ENCODE measurements at places on chromosomes 13 and 19.

DNA sequence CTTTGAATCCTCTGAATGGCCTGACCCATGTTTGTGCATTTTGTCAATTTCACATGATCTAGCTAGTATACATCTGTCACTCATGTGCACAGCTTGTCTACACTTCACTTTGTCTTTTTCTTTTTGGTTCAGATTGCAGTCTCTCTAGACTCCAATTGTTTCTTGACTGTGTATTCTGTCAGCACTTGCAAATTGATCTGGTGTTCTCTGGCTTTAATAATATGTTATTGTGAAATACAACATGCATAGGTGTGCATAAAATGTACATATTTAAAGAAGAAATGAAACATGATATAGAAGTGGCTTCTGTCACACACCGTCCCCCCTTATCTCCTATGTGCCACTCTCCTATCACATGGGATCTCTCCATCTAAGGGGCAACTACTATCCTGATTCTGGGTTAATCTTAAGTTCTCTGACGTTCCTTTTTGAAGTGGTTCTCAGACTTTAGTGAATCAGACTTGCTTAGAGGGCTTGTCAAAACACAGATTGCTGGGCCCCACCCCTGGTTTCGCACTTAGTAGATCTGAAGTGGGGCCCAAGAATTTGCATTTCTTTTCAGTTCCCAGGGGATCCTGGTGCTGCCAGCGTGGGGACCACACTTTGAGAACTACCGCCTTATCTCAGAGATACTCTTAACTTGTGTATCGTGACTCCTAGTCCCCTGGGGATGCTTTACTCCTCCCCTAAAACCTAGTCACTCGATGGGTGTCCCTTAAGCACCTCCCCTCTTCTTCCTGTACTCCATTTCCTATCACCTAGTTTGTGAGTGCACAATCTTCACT is 5.8 kb downstream of the KRTDAP start:
- no peak for DNase-seq

GRCh38 chr13:65470781-65471180 is 1759.4 kb downstream of the PCDH9 start:
- DNase-seq = no peak

- DNase-seq = no peak
Measured at GRCh38 chr13:95185311-95185710, 115.9 kb downstream of the ABCC4 start.

GRCh38 chr13:98570929-98571372 is 6.0 kb downstream of the STK24 start:
- no peak for DNase-seq

DNA sequence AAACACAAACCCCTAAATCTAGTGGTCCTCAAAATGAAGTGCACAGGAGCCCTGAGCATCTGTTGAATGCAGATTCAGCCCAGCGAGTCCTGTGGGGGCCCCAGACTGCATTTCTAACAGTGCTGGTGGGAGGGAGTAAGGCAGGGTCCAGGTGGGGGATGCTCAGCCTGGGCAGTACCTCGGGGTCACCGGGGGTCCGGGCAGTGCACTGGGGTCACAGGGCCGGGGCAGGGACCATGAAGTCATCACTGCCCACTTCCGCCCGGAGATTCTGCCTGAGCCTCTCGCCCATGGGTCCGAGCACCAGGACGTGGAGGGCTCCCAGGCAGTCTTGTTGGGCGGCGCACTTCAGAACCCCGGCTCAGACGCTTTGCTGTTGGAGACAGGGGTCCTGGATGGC is 838 bp upstream of the ATP4B start:
- no peak for DNase-seq

DNA sequence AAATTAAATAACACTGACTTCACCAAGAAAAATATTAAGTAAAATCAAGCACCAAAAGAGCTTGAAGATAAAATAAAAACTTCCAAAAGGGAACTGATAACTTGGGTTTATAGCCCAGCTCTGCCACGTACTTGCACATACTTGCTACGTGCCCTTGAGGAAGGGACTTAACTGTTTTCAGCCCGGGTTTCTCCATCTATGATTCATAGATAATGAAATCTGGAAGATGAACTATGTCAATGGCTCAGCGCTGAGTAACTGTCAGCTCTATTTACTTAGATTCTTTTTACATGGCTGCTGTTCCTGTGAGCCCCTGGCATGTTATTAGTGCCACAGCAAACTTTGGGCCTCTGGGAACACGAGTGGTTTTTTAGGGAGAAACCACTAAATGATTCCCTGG is 9.6 kb upstream of the ZC3H13 start:
- no peak for DNase-seq

DNA sequence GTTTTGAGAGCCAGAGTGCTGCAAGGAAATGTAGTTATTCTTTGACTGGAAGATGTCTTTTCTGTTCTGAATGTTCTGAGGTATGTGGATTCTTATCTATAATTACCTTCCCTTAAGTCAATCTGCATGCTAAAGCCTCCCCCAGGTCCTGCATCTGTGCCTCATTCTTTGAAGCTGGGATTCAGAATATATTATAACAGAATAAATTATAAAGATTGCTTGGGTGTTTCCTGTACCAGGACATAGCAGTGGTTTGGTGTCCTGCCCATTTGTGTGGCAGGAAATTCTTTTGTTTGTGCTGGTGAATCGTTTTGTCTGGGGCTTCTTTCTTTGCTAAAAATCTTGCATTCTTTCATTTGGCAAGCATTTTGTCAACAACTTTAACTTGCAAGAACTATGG is 60.2 kb downstream of the ITGBL1 start:
- DNase-seq = no peak

- DNase-seq = no peak
Measured at GRCh38 chr19:31639306-31639705, 290.1 kb upstream of the TSHZ3 start.

DNA sequence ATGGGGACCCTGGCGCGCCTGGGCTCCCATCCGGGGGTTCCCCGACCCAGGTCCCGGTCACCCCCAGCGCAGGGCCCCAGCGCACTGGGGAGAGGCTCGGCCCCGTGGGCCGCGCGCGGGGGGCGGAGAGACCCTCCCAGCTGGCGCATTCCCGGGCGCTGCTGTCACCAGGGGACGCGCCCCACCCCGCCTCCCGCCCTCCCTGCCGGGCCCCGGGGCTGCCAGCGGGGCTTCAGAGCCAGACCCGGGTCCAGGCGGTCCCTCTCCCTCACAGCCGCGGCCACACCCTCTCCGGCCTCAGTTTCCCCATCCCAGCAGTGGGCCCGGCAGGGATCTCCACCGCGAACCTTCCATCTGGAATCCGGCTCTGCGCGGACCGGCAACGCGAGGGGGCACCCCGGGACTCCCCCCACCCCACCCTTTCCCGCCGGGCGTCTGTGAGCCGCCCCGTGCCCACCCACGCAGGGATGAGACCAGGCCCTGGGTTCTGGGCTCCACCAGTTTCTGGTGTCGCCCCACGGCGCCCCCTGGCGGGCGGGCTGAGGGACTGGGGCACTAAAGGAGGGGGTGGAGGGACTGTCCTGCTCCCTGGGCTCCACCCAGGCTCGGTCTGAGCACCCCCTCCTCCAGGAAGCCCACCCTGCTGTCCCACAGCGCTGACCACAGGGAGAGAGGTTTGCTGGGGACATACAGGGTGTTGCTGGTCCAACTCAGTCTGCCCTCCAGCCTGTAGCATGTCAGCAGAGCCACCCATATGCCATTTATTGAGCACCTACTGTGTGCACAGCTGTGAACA is 878 bp upstream of the ADAMTSL5 start:
- DNase-seq = peak; percentile 76

DNA sequence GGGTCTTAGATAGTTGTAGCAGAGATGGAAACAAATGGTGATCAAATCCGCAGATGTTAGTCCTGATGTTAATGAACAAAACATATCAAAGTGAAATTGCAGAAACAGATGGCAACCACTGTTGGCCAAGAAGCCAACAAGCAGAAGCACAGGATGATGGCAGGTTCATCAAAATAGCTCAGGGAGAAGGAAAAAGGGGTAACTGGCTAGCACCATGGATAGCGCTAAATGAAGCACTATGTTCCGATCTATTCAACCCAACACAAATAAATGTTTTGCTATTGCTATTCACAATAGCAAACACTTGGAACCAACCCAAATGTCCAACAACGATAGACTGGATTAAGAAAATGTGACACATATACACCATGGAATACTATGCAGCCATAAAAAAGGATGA is 413.7 kb downstream of the FGF14 start:
- DNase-seq = no peak

- DNase-seq = no peak
Measured at GRCh38 chr19:45960595-45961235, 12.9 kb downstream of the NOVA2 start.

- no peak for DNase-seq
Measured at GRCh38 chr19:19409631-19410030, 4.2 kb downstream of the GATAD2A start.

DNA sequence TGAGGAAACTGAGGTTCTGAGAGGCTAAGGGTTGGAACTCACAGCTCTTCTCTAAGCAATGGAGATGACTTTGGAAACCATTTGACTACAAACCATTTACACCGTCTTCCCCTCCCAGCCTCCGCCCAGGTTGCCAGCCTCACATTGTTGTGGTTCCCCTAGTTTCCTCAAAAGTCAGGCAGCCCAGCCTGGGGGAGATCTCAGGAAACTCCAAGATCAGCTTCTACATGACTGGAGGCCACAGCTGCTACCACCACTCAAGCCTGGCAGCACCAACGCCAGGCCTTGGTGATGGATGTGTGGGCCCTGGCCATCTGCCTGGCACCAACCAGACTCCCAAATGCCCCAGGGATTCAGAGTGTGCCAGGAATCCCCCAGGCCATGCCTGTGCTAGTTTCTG is 207.9 kb downstream of the TSHZ3 start:
- DNase-seq = no peak

GRCh38 chr13:108924541-108924940 is 295.1 kb downstream of the MYO16 start:
- DNase-seq = no peak

GRCh38 chr13:39296193-39296592 is 257.9 kb downstream of the NHLRC3 start:
- no peak for DNase-seq

DNA sequence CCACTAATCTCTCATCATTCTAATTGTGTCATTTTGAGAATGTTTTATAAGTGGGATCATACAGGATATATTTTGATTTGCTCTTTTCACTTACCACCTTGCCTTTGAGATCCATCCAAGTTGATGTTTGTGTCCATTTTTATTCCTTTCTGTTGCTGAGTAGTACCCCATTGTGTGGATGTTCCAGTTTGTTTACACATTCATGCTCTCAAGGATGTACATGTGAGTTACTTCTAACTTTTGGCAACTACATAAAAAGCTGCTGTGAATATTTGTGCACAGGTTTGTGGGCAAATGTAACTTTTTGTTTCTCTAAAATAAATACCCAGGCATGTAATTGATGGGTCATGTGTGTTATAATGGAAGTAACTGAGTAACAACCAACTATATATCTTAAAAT is 64.9 kb downstream of the RFC3 start:
- no peak for DNase-seq

DNA sequence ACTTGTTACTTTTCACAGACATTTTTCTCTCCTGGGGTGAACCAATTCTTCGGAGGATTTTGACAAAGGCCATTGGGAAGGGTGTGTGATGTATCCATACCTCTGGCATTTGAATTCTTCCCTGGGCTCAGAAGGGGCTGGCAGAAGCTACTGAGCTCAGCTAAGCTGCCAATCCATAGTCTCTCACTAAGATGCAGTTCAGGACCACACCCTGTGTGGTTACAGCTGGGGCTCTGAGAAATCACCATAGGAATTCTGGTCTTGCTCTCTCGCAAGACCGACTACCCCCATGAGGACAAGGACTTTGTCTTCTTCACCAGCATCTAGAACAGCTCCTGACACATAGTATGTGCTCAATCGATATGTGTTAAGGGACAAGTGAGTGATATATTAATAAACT is 6.0 kb downstream of the C13orf42 start:
- no peak for DNase-seq

DNA sequence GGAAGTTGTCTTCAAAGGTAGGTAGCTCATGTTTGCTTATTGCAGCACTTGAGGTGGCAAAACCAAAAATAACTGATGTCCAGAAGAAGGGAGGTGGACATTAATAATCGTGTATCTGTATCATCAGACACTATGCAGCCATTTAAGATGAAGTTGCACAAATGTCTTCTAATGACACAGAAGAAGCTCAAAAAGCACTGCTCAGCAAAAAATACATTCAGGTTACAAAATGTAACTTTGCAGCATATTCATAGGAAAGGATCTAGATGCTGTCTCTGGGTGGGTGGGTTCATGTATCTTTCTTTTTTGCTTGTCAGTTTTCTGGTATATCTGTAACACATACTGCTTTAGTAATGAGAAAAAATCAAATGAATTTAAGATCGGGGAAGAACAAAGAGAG is 247.8 kb downstream of the DNAJC15 start:
- no peak for DNase-seq

DNA sequence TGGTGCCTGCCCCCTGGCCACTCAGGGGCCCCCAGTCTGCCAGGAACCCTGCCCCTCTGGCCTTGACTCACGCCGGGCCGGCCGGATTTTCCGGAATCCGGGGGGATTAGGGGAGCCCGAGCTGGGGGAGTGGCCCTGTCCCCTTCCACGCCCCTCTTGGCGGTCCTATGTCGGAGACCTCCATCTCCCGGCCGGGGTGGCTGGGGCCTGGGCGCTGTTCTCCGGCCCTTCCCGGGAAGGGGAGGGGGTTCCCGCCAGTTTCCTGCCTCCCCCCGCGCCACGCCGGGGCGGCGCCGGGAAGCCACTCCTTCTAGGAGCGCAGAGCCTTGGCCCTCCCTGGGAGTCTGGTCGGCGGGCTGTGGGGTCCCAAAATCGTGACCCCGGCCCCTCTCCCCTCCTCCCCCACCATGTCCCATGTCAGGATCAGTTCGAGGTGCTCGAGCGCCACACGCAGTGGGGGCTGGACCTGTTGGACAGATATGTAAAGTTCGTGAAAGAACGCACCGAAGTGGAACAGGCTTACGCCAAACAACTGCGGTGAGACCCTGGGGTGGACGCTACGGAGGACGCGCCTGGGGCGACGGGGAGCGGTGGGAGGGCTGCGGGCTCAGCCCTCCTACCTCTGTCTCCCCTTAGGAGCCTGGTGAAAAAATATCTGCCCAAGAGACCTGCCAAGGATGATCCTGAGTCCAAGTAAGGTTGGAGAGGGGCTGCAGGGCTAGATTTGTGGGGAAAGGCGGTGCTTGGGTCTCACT is 1.3 kb downstream of the TRIP10 start:
- DNase-seq = peak; percentile 26

GRCh38 chr13:81664872-81665271 is 1323.9 kb upstream of the SPRY2 start:
- DNase-seq = no peak

- no peak for DNase-seq
Measured at GRCh38 chr13:94928127-94928775, 215.9 kb upstream of the SOX21 start.

- peak; percentile 82 for DNase-seq
Measured at GRCh38 chr19:48933382-48933932, at the start of gene DHDH. Gene DHDH (plus strand): TSS chr19:48933699. CDS start chr19:48933722, 23 bp downstream.

Data from stimulated activated CD4-positive, alpha-beta T cell treated with anti-CD3 and anti-CD28 coated beads, Interleukin-2, amount 100 ng/mL, for 24 hours (primary cell).